ENCODE measurements at places on chromosomes 2 and 18.

DNA sequence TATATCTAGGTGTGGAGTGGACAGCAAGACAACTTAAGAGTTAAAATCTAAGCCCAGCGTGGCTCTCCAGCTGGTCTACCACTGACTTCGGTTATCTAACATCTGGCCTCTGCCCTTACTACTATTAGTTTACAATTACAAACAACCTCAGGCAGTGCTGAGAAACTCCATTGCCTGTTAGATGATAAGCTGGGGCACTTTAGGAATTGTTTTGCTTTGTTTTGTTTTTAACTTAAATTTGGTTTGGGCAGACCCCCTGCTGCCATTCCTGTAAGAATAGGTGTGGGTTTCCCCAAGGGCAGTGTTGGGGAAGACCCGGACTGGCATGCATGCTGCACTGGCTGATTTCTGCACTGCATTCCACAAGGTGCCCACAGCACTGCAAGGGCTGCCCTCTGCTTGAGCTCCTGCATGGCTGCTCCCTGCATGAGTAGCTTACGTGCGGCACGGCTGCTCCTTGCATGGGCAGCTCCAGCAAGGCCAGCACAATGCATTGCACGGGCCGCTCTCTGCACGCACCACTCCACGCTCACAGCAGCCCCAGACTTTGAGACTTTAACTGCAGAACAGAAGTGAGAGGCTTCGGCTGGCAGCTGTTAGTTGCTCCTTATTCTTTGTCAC, 74.2 kb upstream of the SERTAD2 start:
- no peak for DNase-seq

GRCh38 chr2:145379934-145380333, 860.0 kb upstream of the ZEB2 start:
- DNase-seq: no peak

DNA sequence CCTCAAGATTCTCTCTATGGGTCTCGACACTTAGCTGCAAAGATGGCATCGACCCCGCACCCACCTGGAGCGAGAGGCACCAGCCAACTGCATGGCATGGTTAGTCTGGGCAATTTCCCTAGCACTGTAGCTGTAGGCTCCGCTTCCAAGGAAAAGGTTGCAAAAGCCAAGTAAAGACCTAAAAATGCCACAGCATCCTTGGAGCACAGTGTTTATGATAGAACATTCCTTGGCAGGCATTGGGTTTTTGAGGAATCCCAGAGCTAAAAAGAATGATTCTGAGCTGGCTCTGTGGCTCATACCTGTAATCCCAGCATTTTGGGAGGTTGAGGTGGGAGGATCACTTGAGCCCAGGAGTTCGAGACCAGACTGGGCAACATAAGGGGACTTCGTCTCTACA, 22.9 kb downstream of the QPCT start:
- DNase-seq: no peak

DNA sequence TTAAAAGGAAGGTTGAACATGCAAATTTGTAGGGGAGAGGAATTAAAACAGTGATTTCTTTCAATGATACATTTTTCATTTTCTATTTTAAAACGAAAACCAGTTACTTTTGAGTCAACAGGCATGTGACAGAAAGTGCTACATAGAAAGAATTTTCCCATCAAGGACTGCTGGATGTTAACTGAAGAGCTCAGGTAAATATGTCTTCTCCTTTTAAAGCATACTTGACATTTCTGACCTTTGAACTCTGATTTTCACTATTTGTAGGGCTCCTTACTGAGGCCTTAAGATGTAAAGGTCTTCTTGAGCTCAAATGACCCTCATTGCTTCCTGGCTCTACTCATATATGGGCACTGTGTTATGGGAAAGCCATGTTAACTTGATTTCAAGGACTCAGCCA, 32.4 kb downstream of the FIGN start:
- no peak for DNase-seq

GRCh38 chr2:19238440-19239060, 119.9 kb downstream of the OSR1 start:
- DNase-seq: no peak

GRCh38 chr18:7902399-7902839, 335.3 kb downstream of the PTPRM start:
- DNase-seq: no peak

GRCh38 chr18:53790786-53791185, 433.7 kb downstream of the MBD2 start:
- DNase-seq: no peak

DNA sequence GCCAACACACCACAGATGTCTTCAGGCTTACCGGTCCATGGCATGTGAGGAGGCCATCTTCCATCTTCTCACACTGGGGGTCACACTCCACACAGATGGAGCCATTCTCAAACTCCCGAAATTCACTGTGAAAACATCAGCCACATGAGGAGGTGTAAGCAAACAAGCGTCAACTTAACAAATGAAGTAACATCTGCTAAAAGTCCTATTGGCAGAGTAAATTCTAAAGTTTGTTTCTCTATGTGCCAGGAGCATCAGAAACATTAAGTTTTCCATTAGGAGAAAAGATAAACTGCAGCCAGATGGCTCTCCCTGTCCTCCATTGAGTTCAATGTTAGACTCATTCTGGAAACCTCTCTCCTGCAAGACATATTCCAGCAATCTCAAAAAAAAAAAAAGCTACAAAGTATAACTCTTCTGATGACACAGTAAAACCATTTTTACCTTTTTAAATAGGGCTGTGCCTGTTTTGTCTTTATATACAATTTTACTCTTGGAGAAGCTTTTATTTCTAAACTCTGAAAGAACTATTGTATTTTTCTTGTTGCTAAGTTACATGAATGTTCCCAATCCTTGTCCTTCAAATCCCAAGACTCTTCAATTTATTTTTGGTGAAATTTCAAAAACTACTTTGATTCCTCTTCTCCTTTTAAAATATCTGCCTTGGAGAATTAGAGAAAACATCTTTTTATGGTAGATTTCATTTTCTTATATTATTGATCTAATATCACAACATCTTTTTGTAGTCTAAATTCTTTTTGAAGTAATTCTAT, 865.3 kb downstream of the ERBB4 start:
- DNase-seq: no peak

DNA sequence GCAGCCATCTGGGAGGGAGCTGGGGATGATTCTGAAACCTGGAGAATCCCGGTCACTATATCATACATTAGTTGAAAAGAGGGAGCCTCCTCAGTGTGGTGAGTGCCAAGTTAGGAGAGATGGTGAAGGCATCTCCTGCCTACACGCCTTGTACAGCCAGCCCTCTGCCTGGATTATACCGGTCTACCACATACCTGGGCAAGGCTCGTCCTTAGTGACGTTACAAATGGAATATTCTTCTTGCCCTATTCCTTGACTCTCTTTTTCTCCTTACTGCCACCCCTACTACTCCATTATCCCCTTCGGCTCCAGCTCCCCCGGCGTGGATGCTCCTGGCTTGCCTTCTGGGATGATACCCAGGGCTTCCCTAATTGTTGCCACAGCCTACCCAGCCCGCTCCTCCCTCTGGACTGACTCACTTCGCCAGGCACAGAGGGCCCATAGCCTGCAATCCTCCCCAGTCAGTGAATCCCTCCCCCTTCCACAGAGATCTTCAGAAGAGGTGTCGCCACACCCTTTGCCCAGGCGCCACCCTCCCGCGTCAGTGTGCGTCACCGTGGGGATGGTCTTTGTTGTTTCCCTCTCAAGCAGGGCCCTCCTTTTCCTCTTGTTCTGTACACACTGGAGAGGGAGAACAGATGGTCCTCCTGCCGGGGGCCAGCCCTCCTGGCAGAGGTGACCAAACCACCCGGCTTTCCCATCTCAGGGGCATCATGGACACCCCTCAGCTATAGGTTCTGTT, 115.2 kb upstream of the EPAS1 start:
- no peak for DNase-seq

DNA sequence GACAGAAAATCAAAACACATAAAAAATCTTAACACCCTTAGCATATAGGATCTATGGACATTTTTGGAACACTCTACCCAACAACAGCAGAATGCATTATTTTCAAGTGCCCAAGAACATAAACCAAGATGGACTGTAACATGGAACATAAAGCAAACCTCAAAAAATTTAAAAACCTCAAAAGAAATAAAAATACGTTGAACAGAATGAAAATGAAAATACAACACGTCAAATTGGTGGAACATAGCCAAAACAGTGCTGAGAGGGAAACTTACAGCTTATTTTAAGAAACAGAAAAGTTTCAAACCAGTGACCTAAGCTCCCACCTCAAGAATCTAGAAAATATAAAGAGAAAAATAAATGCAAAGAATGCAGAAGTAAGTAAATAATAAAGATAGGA, 58.3 kb upstream of the BCL2L11 start:
- DNase-seq: no peak

DNA sequence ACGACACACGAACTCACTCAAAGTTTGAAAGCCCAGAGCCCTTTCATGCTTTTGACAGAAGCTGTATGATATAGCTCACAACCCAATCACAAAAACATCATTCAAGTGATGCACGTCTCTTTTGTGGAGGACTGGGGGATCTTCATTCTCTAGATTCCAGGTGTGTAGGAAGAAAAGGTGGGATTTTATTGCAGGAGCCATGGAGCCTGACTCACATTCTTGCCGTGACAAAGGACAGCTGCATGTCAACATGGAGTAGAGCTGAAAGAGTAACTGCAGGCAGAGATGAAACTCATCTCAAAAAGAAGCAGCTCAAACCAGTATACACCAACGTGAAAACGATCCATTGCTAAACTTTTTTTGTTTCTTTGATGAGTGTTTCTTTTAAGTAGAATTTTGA, 50.9 kb upstream of the PDE1A start:
- DNase-seq: no peak

- DNase-seq: peak; percentile 75
These were observed 31.0 kb upstream of the MSH6 start for GRCh38 chr2:47751856-47752414.

- DNase-seq: no peak
These were observed 60.7 kb downstream of the TNS1 start for GRCh38 chr2:217941886-217942728.

DNA sequence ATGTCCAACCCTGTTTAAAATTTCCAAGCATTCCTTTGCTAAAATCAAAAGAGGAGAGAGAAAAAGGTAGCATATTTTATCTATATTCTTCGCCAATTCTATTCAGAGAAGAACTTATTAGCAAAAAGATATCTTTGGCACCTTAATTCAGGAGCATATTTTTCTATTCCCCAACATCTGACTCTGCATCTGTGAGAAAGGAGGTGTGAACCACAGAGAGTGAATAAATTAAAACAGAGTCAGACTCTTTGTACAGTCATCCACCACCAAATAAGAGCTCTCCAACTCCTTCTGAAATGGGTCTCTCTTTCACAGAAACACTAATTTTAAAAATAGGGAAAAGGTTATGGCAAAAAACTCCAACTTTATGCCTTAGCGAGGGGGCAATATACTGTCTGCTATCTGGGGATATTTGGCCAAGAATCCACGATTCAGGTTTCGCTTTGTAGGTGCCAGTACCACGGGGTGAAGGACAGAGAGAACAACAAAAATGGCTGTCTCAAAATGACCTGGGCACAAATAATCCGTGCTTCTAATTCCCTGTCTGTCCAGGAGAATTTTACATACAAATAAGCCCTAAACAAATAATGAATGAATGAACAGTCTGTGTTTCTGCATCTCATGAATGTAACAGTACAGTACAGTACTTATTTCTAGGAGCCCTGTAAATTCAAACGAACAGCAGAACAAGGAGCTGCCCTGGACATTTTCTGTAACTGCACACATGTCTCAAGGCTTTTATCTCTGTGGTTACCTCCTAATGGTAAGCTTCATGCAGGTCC, 43.4 kb downstream of the EPB41L3 start:
- no peak for DNase-seq

GRCh38 chr2:226020176-226020575, 620.7 kb downstream of the NYAP2 start:
- DNase-seq: no peak
